Endothelial cell of coronary artery (primary cell): ENCODE measurements at places on chromosomes 6 and 20. TPM values are rescaled to one million over a fixed set of nuclear protein-coding genes. Genes with fewer than 3 reads are reported as not detected.

Gene RAET1L
- total RNA-seq: not detected in 2 replicates

Gene PPP1R3G
- 0.27 and 1.2 TPM in 2 replicates for total RNA-seq

Gene MUC21
- not detected in 2 replicates for total RNA-seq

Gene ZNF451
- total RNA-seq: 48.1 and 63.6 TPM in 2 replicates

Gene FAM83C
- not detected in 2 replicates for total RNA-seq

Gene ADGRF4
- total RNA-seq: 0.09 TPM in 1 of 2 replicates, not detected in the other
